ENCODE measurements at places on chromosomes 11 and 22. TPM values are rescaled to one million over a fixed set of nuclear protein-coding genes. Genes with fewer than 3 reads are reported as not detected.

GRCh38 chr22:35204807-35205775, 52.2 kb upstream of the HMGXB4 start:
- DNase-seq: no peak

DNA sequence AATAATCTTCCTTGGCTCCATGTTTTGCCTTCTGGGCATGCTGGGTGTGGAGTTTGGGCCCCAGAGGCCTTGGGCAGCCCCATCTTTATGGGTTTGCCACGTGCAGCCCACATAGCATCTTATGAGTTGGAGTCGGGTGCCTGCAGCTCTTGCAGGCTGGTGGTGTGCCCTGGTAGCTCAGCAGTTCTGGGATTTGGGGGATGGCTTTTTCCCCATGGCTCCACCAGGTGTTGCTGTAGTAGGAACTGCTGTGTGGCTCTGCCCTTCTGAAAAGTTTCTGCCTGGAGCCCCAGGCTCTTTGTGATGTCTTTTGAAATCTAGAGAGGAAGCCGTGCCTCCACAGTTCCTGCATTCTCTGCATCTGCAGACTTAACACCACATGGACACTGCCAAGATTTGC, 16.8 kb downstream of the EED start:
- DNase-seq: no peak

- DNase-seq: no peak
Measured at GRCh38 chr11:8056810-8057463, 24.1 kb upstream of the TUB start.

- DNase-seq: no peak
Measured at GRCh38 chr11:118625976-118626375, 18.6 kb downstream of the PHLDB1 start.

DNA sequence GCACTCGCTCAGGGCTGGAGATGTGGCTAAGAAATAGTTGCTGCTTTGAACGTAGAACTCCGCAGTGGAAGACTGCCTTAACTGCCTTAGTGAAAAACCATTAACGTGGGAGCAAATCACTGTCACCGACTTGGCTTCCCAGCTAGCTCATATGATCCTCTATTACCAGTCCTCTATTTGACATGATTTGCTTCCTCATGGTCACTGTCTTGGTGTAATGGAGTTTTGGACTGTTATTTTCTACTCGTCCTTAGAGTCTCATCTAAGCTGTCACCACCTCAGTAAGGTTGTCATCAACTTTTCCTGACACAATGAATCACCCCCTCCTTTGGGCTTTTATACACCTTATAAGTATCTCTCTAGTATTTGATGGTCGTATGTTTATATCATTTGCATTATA, 167.1 kb upstream of the NARS2 start:
- DNase-seq: no peak

Gene OR8D4
- total RNA-seq: not detected

DNA sequence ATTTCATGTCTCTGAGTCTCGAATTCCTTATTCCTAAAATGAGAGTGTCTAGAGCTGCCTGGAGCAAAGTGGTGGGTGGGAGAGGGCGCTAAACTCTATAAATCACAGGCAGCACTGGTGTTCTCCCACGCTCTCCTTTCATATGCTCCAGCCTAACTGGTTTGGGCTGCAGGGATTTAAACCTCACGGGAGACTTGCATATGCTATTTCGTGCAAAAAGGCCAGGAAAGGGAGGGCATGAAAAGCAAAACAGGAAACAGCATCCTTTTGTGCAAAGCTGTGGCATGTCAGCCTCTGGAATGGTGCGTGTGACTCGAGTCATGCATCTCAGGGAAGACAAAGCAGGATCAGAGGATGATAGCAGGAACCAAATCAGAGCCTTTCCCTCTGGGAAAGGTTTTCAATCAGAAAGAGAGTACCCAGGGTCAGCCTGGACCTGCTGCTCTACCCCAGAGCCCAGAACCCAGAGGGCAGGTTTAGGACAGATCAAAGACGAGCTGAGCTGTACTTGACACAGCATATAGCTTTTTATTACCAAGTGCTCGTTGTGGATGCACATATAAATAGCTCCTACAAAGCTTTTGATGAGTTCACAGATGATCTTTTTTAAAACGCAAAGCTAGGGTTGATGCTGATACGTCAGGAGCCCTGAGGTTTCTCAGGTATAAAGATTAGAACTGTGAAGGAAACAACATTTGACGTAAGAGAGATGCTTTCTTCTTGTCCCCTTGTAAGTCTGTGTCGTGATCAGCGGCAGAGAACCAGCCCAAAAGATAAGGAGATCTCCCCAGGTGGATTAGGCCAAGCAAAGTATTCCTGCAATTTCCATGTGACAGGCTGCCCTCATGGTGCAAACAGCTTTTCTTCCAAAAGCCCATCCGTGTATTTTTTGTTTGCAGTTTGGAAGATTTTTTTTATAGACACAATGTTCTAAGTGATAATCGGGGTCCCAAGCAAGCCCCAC, 46.2 kb upstream of the YWHAH start:
- no peak for DNase-seq

Gene MS4A12
- total RNA-seq: not detected

Gene SCUBE1
- 12.1 TPM for total RNA-seq

DNA sequence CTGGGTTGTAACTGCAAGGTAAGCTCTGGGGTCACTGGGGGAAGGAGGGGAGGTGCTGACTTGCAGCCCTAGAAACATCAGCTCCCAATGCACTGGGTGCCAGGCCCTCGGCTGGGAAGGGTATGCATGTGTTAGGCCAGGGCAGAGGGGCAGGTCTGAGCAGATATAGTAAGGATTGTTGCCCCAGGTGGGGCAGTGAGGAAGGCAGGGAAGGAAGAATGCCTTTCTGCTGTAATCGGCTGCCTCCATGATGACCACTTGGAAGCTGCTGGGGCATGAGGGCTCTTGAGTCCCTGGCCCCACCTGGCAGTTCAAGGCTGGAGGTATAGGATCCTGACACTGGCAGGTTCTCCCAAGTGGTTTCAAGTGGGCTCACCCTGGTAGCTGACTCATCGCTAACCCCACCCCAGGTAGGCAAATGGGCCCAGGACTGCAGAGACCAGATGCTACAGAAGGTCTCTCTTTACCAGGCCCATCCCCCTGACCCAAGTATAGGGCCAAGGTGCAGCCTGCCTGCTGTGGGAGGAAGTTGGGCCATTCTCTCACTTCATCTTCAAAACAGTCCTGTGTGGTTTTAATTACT, 56.7 kb downstream of the TIMP3 start:
- no peak for DNase-seq

Gene GSTP1
- total RNA-seq: 776 TPM
